ENCODE measurements at places on chromosomes 5 and 9. TPM values are rescaled to one million over a fixed set of nuclear protein-coding genes. Genes with fewer than 3 reads are reported as not detected.

Gene SLC6A19
- total RNA-seq = not detected

Gene LRRC70
- total RNA-seq = 0.20 TPM

Gene CNOT8
- 36.3 TPM for total RNA-seq

Gene CACNA1B
- 0.31 TPM for total RNA-seq

GRCh38 chr5:55159763-55160492 is at the start of gene GPX8:
TSS of gene GPX8 (plus strand) at chr5:55160171. CDS start at chr5:55160193, 22 bp downstream.
- peaks cover 34% of the 10 kb centered on the region for H3K4me1 ChIP-seq
- H3K27me3 ChIP-seq = no peaks in the 10 kb centered on the region
- DNase-seq = no peak
- peak within 1 kb of the TSS; percentile 85 for H3K4me3 ChIP-seq
- H3K27ac ChIP-seq = peak within 1 kb of the TSS; percentile 98
- peaks cover 14% of the 10 kb centered on the region for H3K36me3 ChIP-seq

- H3K4me3 ChIP-seq = peak within 1 kb of the TSS; percentile 67
- H3K4me1 ChIP-seq = peaks cover 16% of the 10 kb centered on the region
- H3K36me3 ChIP-seq = peaks cover 3% of the 10 kb centered on the region
- DNase-seq = no peak
Measured at GRCh38 chr9:6645355-6646292, at the start of gene GLDC. TSS of gene GLDC (minus strand) at chr9:6645729. CDS start at chr9:6645499, 230 bp downstream.

DNA sequence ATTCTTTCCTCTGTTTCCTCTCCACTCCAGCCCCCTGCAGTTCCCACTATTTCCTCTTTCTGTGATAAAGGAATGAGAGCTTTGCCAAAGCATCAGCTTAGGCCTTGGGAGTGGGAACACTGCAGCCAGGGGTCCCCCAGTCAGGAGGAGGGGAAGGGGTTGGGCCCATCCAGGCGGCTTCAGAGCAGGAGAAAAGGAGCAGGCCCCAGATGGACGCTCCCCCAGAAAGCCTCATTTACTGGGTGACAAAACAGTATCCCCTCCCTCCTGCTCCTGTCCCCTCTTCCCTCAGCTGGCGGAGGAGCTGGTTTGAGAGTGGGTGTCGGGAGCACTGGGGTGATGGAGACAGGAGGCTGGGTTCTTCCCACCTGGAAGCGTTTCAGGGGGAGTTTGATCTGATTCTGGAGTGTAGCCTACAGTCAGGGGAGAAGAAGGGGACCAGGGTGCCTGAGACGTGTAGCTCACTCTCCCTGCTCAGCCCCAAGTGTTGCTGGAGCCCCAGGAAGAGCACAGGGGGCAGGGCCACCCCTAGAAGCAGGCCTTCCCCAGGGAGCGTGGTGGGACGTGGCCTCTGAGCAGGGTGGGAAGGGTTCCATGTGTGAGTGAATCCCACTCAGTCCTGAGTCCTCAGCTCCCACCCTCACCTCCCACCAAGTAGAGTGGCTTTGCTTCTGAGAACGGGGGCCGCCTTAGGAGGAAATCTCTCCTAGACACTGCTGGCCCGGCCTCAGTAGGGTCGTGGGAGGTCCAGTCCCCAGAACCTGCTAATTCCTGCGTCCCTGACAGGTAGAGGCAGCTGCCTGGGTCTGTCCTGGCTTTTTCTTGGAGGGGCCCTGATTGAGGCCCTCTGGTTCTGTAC is 173.1 kb downstream of the CACNA1B start:
- no peaks in the 10 kb centered on the region for H3K36me3 ChIP-seq
- H3K27ac ChIP-seq = no peak overlapping the region
- no peak overlapping the region for H3K4me3 ChIP-seq
- H3K4me1 ChIP-seq = peaks cover 8% of the 10 kb centered on the region
- peak; percentile 67 for DNase-seq
- no peaks in the 10 kb centered on the region for H3K27me3 ChIP-seq

- H3K4me1 ChIP-seq = no peaks in the 10 kb centered on the region
- no peak overlapping the region for H3K27ac ChIP-seq
- no peak for DNase-seq
- no peaks in the 10 kb centered on the region for H3K27me3 ChIP-seq
Measured at GRCh38 chr5:89246252-89246651, 363.3 kb upstream of the MEF2C start.

- H3K4me3 ChIP-seq = no peak overlapping the region
- DNase-seq = no peak
- no peaks in the 10 kb centered on the region for H3K27me3 ChIP-seq
- peaks cover 9% of the 10 kb centered on the region for H3K4me1 ChIP-seq
- no peak overlapping the region for H3K27ac ChIP-seq
Measured at GRCh38 chr5:141403387-141403786, 809 bp downstream of the PCDHGA9 start.

Data from chondrocyte (in vitro differentiated cells).